ENCODE measurements at places on chromosomes 12 and 14.

DNA sequence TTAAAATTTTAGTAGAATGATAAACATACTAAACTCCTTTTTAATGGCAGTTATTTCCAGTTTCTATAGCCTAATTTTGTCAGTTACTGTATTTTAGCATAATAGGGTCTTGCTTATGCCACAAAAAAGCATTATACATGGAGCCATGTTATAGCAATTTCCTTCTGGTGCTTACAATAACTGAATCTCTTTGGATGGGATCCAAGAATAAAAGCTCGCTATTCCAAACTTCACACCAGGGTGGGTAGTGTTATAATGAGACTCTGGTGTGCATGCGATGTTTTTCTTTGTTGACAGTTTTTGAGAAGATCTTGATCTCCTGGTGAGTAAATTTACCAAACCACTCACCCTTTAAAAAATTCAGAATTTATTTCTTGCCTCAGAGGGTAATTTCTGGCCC, 90.4 kb upstream of the CCDC91 start:
- DNase-seq = no peak

DNA sequence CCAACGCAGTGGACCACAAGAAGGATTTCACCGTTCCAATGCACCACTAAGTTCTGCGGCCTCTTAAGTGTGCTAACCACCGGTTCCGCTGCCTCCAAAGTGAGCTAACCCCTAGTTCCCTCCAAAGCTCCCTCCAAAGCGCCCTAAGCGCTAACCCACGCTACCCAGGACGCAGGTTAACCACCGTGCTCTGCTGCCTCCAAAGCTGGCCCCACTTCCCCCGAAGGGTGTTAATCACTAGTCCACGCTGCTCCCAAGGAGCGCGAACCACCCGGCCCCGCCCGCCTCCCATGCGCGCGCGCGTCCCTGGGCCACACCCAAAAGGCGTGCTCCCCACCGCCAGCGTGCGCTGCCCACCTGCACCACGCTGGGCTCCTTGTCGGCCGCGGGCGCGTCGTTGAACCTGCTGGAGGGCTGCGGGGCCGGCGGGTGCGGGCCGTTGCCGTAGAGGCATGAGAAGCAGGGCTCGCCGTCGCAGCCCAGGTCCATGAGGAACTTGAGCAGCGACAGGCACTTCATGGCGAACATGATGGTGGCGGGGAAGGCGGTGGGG, 11.7 kb downstream of the FAM181A start:
- DNase-seq = no peak

GRCh38 chr14:23793532-23793931, 157.4 kb downstream of the DHRS2 start:
- DNase-seq = no peak

DNA sequence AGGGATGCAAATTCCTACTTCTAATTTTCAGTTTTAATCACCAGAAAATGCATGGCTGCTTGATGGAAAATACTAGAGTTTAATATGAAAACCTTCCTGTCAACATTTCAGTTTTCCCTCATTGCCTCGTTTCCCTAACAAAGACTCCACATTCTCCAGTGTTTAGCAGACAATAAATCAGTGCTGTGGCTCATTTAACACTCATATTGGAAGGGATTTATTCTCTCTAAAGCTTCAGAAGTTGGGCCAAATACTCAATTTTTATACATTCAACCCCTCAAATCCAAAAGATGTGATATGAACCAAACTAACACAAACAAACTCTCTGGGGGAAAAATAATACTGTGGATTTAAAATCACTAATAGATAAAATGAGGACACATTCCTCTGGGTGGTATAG, 482.5 kb downstream of the FLRT2 start:
- no peak for DNase-seq

- no peak for DNase-seq
These were observed 9.0 kb downstream of the SLC8B1 start for GRCh38 chr12:113325916-113326315.

- DNase-seq = no peak
These were observed 11.1 kb downstream of the SERPINA12 start for GRCh38 chr14:94498215-94498614.

- DNase-seq = no peak
These were observed 160.8 kb upstream of the FAR2 start for GRCh38 chr12:28988325-28988704.

- DNase-seq = no peak
These were observed 99.8 kb downstream of the AKAP6 start for GRCh38 chr14:32428875-32429274.

GRCh38 chr12:113240395-113240794, 19.1 kb downstream of the TPCN1 start:
- DNase-seq = no peak

DNA sequence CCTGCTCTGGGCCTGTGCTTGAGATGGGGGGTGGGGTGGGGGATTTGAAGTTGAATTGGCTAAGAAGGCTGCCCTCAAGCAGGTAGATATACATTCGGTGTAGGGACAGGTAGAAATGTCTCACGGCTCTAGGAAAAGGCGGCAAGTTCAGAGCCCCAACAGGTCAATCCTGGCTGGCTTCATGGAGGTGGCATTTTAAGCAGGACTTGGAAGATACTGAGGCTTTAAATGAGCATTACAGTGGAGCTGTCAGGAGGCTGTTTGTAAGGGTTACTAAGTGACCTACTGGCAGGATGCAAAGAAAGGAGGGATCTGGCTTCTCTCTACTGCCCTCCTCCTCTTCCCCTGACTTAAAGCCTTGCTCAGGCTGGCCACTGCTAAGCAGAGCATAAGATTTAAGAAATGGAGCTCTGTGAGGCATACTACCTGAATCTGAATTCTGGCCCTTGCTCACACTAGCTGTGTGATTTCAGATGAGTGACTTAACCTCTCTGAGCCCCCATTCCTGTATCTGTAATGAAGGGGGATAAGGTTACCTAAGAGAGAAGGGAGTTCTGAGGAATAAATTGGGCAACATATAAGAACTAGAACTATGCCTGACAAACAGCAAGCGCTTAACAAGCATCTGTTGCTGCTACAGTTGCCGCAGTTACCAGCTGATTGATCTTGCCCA, 61.6 kb downstream of the SLC24A4 start:
- DNase-seq = no peak

- no peak for DNase-seq
These were observed 60.5 kb downstream of the ERGIC2 start for GRCh38 chr12:29320295-29321085.

DNA sequence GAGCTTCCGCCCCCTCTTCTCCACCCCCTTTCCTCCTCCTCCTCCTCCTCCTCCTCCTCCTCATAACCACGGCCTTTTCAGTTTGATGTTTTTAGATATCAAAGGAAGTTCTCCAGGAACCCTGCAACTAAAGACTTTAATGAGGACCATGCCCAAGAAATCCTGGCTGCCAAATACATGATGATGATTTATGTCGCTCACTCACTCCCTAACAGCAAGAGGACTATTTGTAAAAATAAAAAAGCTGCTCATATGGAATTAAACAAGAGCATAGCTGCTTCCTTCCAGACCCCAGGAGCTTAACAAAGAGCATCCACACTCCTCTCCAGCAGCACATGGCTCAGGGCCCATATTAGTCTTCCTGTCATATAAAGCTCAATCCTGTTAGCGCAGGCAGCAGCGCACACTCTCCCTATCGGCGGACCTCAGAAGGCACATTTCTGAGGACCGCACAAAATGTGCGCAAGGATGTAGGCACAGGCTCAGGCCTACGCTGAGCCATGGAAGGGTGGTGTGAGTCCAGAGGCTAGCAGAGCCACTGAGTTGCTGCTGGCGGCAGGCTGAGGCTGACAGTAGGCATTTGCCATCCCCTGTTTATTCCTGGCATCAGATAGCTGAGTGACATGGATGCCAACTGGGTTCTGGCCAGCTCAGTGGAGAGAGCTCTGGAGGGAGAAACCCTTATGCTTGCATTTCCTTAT, 232.8 kb downstream of the MSRB3 start:
- no peak for DNase-seq

DNA sequence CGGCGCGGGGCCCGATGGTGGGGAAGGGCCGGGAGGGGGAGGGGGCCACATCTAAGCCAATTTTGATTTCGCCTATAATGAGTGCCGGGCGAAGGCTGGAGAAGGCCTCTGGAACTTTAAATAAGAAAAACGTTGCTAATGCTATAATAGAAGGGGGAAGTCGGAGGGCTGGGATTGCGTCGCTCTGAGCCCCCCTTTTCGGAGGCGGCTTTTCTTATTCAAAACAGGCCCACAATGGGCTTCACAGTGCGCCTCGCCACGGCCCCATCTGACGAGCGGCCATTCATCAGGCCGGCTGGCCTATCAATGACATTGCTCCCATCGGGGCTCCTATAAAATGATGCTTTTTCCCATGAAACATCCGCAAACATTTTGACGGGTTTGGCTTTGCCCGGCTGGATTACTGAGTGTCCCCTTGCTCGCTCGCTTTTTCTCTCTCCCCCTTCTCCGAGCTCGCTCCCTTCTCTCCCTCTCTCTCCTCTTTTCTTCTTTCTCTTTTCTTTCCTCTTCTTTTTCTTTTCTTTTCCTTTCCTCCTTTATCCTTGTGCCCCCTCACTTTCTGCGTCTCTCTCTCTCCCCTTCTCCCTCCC, at the start of gene RFX4:
Gene RFX4, plus strand, starts transcription at position 364 of the 590 bp plus-strand sequence. CDS start 317 bp downstream, outside the sequence.
- DNase-seq = no peak

GRCh38 chr12:8065991-8066594, at the start of gene C3AR1:
Gene C3AR1, minus strand, starts transcription at chr12:8066359. Its CDS starts 6,174 bp downstream, at chr12:8060185.
- peak; percentile 77 for DNase-seq

DNA sequence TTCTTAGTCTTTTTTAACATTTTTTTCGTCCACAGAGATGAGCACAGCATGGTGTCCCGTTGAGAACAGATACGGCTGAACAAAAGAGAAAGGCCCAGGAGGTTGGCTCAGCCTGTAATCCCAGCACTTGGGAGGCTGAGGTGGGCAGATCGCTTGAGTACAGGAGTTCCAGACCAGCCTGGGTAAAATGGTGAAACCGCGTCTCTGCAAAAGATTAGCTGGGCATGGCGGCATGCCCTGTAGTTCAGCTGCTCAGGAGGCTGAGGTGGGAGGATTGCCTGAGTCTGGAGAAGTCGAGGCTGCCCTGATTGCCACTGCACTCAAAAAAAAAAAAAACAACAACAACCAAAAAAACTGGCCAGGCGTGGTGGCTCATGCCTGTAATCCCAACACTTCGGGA, 5.9 kb upstream of the EP400 start:
- DNase-seq = no peak

GRCh38 chr14:57066463-57066862, 202.2 kb downstream of the EXOC5 start:
- DNase-seq = no peak

- peak; percentile 79 for DNase-seq
These were observed 3.2 kb upstream of the FICD start for GRCh38 chr12:108511633-108512540.

All from CD4-positive, alpha-beta T cell treated with Interleukin-10 for 1 hour (primary cell).